ENCODE measurements at places on chromosomes 2 and 18. TPM values are rescaled to one million over a fixed set of nuclear protein-coding genes. Genes with fewer than 3 reads are reported as not detected.

STAT4 gene
- 5.9 TPM for total RNA-seq

INHA gene
- not detected for total RNA-seq

PCARE gene
- total RNA-seq: not detected

GRCh38 chr2:186734957-186735734, 41.3 kb downstream of the FAM171B start:
- no peak overlapping the region for H3K27ac ChIP-seq
- no peak overlapping the region for H3K4me3 ChIP-seq
- H3K27me3 ChIP-seq: no peaks in the 10 kb centered on the region
- H3K4me1 ChIP-seq: no peaks in the 10 kb centered on the region
- H3K36me3 ChIP-seq: no peaks in the 10 kb centered on the region

GRCh38 chr2:191811807-191812602, 34.9 kb downstream of the CAVIN2 start:
- DNase-seq: peak; percentile 56
- H3K36me3 ChIP-seq: no peaks in the 10 kb centered on the region
- no peak overlapping the region for H3K27ac ChIP-seq

DNA sequence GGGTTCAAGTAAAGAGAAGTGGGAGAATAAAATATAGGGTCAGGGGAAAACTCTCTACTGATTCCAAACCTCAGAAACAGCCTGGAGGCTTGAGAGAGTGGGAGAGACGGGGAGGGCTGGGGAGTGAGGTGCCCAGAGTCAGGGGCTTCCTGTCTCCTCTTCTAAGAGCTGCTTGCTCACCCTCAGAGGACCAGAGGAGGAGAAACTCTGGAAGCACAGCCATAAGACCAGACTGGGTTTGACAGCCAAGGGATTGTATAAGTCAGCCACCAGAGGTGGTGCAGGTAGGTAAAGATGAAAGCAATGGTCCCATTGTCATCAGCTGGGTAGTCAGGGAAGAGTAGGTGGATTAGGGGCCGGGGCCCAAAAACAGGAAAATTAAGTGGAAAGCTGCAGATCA, 259.4 kb downstream of the TNS1 start:
- DNase-seq: no peak
- no peaks in the 10 kb centered on the region for H3K4me1 ChIP-seq
- H3K4me3 ChIP-seq: no peak overlapping the region
- H3K36me3 ChIP-seq: no peaks in the 10 kb centered on the region

GRCh38 chr2:192499476-192499875, 304.7 kb upstream of the TMEFF2 start:
- H3K27ac ChIP-seq: no peak overlapping the region
- no peaks in the 10 kb centered on the region for H3K27me3 ChIP-seq
- H3K4me1 ChIP-seq: no peaks in the 10 kb centered on the region

GRCh38 chr2:105078906-105079495, 41.1 kb downstream of the MRPS9 start:
- no peaks in the 10 kb centered on the region for H3K36me3 ChIP-seq
- H3K27ac ChIP-seq: no peak overlapping the region
- DNase-seq: no peak
- H3K27me3 ChIP-seq: no peaks in the 10 kb centered on the region

FAP gene
- total RNA-seq: 14.4 TPM

DNA sequence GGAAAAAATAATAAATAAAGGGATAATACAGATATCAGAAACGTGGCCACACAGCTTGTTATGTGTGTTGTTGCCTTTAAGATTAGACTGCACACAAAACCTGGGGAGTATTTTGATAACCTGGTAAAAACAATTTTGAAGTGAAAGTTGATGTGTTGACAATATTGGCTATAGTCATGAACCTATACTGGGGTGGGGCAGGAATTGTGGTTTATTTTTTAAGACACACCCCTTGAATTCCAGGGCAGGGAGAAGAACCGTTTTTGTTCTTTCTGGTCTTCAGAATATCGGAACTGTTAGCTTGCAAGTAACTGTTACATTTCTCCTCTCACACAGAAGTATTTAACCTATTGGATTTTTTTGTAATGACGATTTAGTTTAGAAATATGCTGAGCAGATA, 80.4 kb downstream of the LIMS1 start:
- peaks cover 5% of the 10 kb centered on the region for H3K4me1 ChIP-seq
- H3K27me3 ChIP-seq: no peaks in the 10 kb centered on the region
- no peak overlapping the region for H3K27ac ChIP-seq
- no peak overlapping the region for H3K4me3 ChIP-seq
- DNase-seq: no peak

GRCh38 chr2:41720331-41721251, 327.2 kb upstream of the PKDCC start:
- H3K27me3 ChIP-seq: no peaks in the 10 kb centered on the region
- H3K4me1 ChIP-seq: no peaks in the 10 kb centered on the region
- no peaks in the 10 kb centered on the region for H3K36me3 ChIP-seq
- no peak for DNase-seq

DPP4 gene
- total RNA-seq: 7.5 TPM

FNDC4 gene
- 57.7 TPM for total RNA-seq

FAM228A gene
- 0.66 TPM for total RNA-seq

GRCh38 chr2:31950946-31951562, 59.8 kb downstream of the MEMO1 start:
- H3K27ac ChIP-seq: no peak overlapping the region
- no peaks in the 10 kb centered on the region for H3K36me3 ChIP-seq

GRCh38 chr2:27990030-27990590, 99.6 kb downstream of the BABAM2 start:
- DNase-seq: no peak
- no peak overlapping the region for H3K4me3 ChIP-seq
- no peak overlapping the region for H3K27ac ChIP-seq
- no peaks in the 10 kb centered on the region for H3K36me3 ChIP-seq
- no peaks in the 10 kb centered on the region for H3K27me3 ChIP-seq
- H3K4me1 ChIP-seq: no peaks in the 10 kb centered on the region

GRCh38 chr2:154709215-154709614, 10.7 kb downstream of the KCNJ3 start:
- no peaks in the 10 kb centered on the region for H3K36me3 ChIP-seq
- no peak overlapping the region for H3K4me3 ChIP-seq
- no peak overlapping the region for H3K27ac ChIP-seq

GRCh38 chr2:118858485-118859156, 11.2 kb upstream of the EN1 start:
- no peak overlapping the region for H3K27ac ChIP-seq
- H3K4me3 ChIP-seq: no peak overlapping the region
- DNase-seq: no peak
- no peaks in the 10 kb centered on the region for H3K36me3 ChIP-seq
- H3K4me1 ChIP-seq: no peaks in the 10 kb centered on the region

IL36G gene
- total RNA-seq: not detected

PPP1R1C gene
- total RNA-seq: not detected

- no peak overlapping the region for H3K27ac ChIP-seq
- DNase-seq: peak; percentile 9
- no peaks in the 10 kb centered on the region for H3K4me1 ChIP-seq
- H3K4me3 ChIP-seq: no peak overlapping the region
Measured at GRCh38 chr2:112163541-112163981, 25.4 kb downstream of the FBLN7 start.

GRCh38 chr2:46798998-46799698, 116.5 kb downstream of the MCFD2 start:
- no peak for DNase-seq
- H3K4me3 ChIP-seq: no peak overlapping the region
- H3K27ac ChIP-seq: no peak overlapping the region
- H3K27me3 ChIP-seq: no peaks in the 10 kb centered on the region
- peaks cover 4% of the 10 kb centered on the region for H3K4me1 ChIP-seq

DNA sequence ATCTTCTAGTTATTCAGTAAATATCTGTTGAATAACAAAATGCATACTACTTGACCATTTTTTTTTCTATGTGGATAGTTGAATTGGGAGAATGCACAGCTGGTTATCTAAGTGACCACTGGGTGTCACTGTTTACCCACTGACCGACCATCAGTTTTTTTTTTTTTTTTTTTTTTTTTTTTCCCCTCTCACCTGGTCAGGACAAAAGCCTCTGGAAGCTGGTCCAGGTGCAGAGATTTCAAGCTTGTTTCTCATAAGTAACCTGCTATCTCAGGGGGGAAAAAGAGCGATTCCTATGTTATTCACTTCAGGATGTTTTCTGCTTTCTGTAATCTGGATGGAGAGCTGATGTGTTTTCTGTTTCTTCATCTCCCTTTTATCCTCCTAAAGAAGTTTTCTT, 256.0 kb downstream of the DCDC2C start:
- H3K36me3 ChIP-seq: no peaks in the 10 kb centered on the region
- H3K4me1 ChIP-seq: no peaks in the 10 kb centered on the region
- no peak overlapping the region for H3K27ac ChIP-seq

DNA sequence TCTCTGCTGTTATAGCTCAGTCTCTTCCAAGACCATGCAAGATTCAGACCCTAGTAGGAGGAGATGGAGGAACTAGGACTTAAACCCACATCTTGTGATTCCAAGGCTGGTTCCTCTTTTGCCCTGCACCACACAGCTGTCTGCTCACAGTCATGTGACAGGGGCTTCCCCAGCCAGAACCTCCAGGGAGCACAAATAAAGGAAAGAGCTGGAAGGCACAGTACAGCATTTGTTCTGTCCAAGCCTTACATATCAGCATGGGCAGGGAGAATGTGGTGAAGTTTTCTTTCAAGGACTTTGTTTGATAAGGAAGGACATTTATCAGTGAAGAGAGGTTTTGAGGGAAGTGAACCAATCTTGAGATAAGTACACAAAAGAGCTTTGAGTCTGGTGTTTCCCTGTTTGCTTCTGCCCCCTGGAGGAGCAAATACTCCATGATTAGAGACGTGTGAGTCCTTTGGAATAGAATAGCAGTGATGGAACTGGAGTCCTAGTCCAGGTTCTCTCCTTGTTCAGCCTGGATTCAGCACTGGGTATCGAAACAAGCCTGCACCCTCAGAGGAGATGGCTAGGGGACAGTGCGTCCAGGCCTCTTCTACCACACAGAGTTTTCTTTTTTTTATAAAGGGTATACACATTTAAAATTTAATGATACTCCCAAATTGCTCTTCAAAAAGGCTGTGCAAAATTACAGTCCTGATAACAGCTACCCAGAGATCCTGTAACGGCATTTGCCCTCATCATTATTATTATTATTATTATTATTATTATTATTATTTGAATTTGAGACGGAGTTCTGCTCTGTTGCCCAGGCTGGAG, 24.6 kb upstream of the CASP10 start:
- H3K4me3 ChIP-seq: no peak overlapping the region
- H3K4me1 ChIP-seq: no peaks in the 10 kb centered on the region
- no peak for DNase-seq
- peaks cover 14% of the 10 kb centered on the region for H3K36me3 ChIP-seq
- peak overlapping the region; percentile 50 for H3K27ac ChIP-seq

- H3K27me3 ChIP-seq: no peaks in the 10 kb centered on the region
- peaks cover 22% of the 10 kb centered on the region for H3K4me1 ChIP-seq
- no peak overlapping the region for H3K4me3 ChIP-seq
- no peaks in the 10 kb centered on the region for H3K36me3 ChIP-seq
- no peak for DNase-seq
Measured at GRCh38 chr2:85747441-85747840, 6.3 kb upstream of the ATOH8 start.

NTSR2 gene
- total RNA-seq: 0.32 TPM

ADD2 gene
- total RNA-seq: 2.3 TPM

VWC2L gene
- not detected for total RNA-seq

DNA sequence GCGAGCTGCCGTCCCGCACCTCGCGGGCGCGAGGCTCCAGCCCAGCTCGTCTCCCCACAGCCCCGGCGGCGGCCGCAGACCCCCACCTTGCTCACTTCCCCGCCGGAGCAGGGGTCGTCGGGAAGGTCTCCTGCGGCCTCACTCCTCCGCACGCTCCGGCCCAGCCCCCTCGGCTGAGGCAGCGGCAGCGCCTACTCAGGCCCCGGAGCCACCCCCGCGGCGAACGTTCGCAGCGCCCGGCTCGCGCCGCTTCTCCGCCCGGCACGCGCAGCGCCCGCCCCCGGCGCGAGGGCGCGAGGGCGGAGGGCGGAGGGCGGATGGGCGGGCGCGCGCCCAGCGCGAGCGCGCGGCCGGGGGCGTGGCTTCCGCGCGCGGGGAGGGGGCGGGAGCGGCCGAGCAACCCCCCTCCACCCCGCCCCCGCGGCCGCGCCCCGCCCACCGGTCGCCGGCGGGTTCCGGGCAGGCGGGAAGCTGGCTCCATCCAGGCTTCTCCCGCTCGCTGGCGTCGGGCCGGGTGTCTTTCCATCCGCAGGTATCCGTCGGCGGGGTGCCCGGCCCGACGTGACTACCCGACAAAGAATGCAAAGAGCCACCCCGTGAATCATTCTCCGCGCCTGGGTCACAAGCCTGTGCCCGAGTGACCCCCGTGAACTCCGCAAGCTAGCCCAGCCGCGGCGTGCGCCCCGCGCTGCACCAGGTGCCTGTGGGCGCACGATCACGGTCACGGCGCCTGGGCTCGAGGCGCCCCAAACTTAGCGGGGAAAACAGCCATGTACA, at the start of gene DTNB:
Gene DTNB (minus strand): TSS at position 278 of the 777 bp plus-strand sequence. CDS start 20,917 bp downstream, outside the sequence.
- peak within 1 kb of the TSS; percentile 93 for H3K4me3 ChIP-seq
- H3K27ac ChIP-seq: peak within 1 kb of the TSS; percentile 94
- H3K27me3 ChIP-seq: no peaks in the 10 kb centered on the region
- DNase-seq: peak; percentile 96
- H3K36me3 ChIP-seq: no peaks in the 10 kb centered on the region

DNA sequence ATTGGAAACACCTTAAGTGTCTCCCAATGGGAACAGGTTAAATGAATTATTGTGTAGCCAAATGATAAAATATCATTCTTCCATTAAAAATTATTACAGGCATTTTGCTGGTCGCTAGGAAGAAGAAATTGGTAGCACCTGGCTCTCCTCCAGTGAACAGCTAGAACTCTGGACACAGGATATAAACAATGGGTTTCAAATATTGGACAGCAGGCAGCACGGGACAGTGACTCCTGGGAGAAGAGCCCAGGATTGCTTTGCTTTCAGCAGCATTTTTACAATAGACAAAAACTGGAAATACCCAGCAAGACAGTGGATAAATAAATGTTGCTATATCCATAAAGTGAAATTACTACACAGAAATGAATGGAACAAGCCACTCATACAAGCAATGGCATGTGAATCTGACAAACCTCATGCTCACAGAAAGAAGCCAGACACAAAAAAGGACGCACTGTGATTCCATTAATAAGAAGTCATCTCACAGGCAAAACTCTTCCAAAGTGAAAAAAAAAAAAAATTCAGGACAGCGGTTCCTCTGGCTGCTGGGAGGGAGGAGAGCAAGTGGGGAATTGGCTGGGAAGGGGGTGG, 50.5 kb downstream of the LAMA1 start:
- no peaks in the 10 kb centered on the region for H3K4me1 ChIP-seq
- no peaks in the 10 kb centered on the region for H3K36me3 ChIP-seq
- DNase-seq: no peak
- H3K4me3 ChIP-seq: no peak overlapping the region
- H3K27me3 ChIP-seq: no peaks in the 10 kb centered on the region

- H3K27ac ChIP-seq: no peak overlapping the region
- DNase-seq: no peak
- no peaks in the 10 kb centered on the region for H3K36me3 ChIP-seq
- H3K27me3 ChIP-seq: no peaks in the 10 kb centered on the region
- H3K4me1 ChIP-seq: no peaks in the 10 kb centered on the region
- H3K4me3 ChIP-seq: no peak overlapping the region
Measured at GRCh38 chr2:30675758-30676157, 131.5 kb downstream of the CAPN13 start.

- no peaks in the 10 kb centered on the region for H3K27me3 ChIP-seq
- H3K4me3 ChIP-seq: no peak overlapping the region
- no peaks in the 10 kb centered on the region for H3K4me1 ChIP-seq
- DNase-seq: no peak
Measured at GRCh38 chr2:16238786-16239185, 298.4 kb downstream of the MYCN start.

GRCh38 chr2:148557844-148558436, 86.6 kb upstream of the EPC2 start:
- H3K4me3 ChIP-seq: no peak overlapping the region
- no peaks in the 10 kb centered on the region for H3K36me3 ChIP-seq
- H3K4me1 ChIP-seq: no peaks in the 10 kb centered on the region
- H3K27ac ChIP-seq: no peak overlapping the region
- no peak for DNase-seq
- H3K27me3 ChIP-seq: no peaks in the 10 kb centered on the region

SCG2 gene
- 0.32 TPM for total RNA-seq

SRBD1 gene
- 21.9 TPM for total RNA-seq

DOCK10 gene
- total RNA-seq: 15.4 TPM
